ENCODE measurements at places on chromosomes 13 and 19. TPM values are rescaled to one million over a fixed set of nuclear protein-coding genes. Genes with fewer than 3 reads are reported as not detected.

- no peak for DNase-seq
These were observed 18.4 kb upstream of the CCL25 start for GRCh38 chr19:8034178-8034525.

DNA sequence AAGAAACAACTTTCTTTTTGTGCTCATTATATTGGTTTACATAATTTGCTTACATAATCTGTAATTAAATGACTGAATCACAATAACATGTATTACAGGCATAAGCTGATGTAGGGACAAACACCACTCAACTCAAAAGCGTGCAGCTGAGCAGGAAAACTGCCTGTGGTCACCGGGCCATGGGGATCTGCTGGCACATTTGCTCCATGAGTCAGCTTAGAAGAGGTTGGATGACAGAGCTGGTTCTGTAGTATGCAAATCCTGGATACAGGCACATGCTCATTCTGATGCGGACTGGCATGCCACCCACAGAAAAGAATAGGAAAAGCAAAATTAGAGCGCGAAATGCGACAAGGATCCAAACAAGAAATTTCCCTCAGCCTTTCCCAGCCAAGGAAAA lies 128.6 kb downstream of the USP12 start:
- no peak for DNase-seq

The CYP4F12 gene
- total RNA-seq = 7.8 TPM

GRCh38 chr13:73325723-73326558 lies 267.1 kb downstream of the KLF5 start:
- DNase-seq = no peak

The CGB1 gene
- total RNA-seq = not detected

DNA sequence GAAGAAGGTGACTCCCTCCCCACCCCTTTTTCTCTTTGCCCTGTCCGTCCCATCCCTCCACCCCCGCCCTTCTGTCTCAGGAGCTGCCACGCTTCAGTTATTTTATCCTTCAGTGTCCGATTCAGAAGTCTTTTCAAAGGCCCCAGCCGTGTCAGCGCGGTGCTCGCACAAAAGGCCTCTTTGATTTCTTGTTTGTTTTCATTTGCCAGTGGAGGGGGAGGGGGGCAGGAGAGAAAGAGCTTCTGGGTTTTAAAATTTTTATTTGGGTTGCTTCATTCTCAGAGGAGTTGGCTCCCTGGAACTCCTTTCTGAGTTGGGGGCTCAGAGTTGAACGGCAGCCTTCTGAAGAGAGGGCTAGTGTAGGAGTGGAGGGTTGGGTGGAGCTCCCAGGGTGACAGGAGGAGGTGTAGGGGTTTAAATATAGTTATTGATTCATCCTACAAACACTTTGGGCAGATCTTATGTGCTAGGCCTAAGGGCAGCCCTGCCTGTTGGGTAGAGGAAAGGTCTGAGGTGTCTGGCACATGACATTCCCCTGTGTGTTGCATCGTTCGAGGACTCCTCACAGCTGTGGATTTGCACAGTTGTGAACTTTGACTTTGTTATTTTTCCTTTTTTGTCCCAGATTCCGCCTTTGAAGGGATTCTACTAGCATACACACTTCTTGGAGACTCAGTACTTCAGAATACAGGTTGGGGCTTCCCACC lies 36.8 kb downstream of the NFIX start:
- peak; percentile 27 for DNase-seq

DNA sequence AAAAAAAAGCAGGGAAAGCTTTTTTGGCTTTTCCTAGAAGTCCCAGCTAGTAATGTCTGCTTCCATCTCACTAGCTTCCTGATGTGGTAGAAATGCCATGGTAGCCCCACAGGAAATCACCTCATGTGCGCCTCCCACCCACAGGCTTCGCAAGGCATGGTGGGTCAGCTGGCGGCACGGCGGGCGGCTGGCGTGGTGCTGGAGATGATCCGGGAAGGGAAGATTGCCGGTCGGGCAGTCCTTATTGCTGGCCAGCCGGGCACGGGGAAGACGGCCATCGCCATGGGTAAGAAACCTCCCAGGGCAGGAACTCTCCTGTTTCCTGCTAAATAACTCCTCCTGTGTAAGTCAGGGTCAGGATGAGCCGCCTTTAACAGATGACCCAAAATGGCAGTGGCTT lies 10.4 kb downstream of the RUVBL2 start:
- no peak for DNase-seq

The IQCN gene
- 0.65 TPM for total RNA-seq

DNA sequence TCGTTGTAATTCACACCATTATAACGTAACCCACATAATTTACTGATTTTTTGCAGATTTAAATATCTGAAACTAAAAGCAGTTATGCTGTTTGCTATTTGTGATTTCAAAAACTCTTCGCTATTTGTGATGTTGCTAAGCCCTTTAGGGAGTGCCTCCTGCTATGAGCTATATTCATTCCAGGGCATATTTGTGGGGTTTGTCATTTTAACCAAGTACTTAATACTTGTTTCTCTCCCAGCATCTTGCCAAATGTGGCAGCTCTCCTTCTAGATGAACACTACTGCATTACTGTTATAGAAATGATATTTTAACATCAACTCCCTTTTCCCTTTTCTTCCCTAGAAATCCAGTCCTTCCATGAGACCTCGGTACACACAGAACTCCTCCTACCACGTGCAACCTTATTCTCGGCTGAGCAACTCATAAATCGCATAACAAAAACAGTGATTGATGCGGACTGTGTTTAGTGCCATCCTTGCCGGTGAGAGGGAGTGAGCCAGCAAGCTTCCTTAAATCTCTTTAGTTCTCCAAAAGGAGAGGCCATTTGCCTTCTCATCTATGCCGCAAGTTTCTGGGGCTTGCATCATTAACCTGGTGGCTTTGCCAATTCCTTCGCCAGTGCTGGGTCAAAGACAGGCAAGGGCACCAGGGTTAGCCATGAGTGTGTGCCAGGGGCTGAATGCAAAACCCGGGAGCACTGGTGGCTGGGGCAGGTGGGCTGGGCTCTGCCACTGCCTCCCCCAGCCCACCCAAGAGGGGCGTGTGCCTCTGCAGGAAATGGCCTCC lies 33.4 kb downstream of the RFX2 start:
- DNase-seq = no peak

- no peak for DNase-seq
These were observed 125.0 kb downstream of the HS6ST3 start for GRCh38 chr13:96214824-96215445.

Measured in right cardiac atrium (tissue), 5 donors.